ENCODE measurements at places on chromosomes 11 and 22. TPM values are rescaled to one million over a fixed set of nuclear protein-coding genes. Genes with fewer than 3 reads are reported as not detected.
A peak's percentile ranks its signal among the peaks of the same experiment; 100 is the strongest.

DNA sequence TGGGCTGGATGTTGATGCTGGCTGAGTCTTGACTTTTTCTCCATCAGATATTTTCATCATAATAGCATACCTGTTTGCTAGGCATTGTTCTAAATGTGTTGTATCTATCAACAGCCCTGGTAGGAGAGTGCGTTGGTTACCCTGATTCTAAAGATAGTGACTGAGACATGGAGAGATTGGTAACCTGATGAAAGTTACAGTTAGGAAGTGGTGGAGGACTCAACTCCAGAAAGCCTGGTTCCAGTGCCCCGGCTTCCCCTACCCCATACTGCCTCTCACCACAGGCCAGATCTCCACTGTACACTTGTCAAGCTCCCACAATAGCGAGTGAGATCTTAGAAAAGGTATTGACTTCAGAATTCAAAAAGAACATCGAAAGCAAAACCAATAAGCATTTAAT lies 22.8 kb upstream of the RELT start:
- no peak for DNase-seq

GRCh38 chr22:19396934-19397733 lies 34.4 kb downstream of the HIRA start:
- no peak for DNase-seq

DNA sequence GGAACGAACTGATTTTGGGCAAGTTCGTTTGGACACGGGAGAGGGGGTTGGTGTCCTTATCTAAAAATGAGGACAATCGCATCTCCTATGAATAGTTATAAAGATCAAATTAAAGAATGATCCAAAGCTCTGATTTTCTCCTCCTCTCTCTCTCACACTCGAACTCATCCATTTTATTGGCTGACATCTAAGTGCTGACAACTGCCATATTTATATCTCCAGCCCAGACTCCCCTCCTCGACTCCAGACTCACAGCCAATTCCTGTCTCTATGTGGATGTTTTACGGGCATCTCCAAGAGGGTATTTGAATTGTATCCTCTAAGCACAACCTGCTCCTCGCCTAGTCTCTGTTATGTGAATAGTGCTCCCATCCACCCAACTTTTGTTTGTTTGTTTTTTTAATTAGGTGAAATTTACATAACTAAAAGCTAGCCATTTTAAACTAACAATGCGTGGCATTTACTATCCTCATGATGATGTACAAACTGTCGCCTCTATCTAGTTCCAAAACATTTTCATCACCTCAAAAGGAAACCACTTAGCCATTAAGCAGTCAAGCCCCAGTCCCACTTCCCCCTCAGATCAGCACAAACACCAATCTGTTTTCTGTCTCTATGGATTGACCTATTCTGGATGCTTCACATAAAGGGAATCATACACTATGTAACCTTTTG lies 4.0 kb downstream of the SYN3 start:
- no peak for DNase-seq

- no peak for DNase-seq
These were observed 53.7 kb downstream of the THAP12 start for GRCh38 chr11:76327202-76327601.

DNA sequence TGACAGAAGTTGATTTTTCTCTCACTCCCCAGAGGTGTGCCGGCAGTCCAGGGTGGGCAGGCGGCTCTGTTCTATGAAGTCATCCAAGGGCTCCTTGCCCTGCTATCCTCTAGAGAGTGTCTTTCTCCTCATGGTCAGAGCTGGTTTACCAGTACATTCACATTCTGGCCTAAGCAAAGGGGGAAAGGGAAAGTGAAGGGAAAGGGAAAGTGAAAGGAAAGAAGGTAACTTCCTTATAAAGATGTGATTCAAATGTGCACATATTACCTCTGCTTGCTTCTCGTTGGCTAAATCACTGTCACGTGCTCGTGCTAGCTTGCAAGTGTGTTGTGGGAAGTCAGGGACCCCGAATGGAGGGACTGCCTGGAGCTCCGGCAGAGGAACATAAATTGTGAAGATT lies 2.9 kb upstream of the HTATIP2 start:
- DNase-seq, result no peak

The GRIK4 gene
- total RNA-seq, result 0.07 TPM

DNA sequence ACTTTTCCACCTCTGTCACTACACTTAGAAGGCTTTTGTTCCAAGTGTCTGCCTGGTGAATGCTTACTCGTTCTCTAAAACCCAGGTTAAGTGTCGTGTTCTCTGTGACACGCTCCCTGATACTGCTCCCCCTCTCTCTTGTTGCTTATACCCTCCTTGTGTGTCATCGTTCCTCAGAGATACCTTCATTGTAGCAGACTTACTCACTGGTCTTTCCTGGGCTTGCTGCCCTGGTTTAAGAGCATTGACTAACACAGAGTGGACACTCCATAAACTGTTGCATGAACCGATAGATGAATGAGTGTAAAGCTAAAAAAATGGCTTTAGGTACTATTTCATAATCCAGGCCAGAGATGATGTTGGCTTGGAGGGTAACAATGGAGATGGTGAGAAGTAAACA lies 171.3 kb downstream of the GRIK4 start:
- DNase-seq, result no peak

GRCh38 chr22:23187871-23188700 lies 7.8 kb downstream of the BCR start:
- peak; percentile 64 for DNase-seq

The SIDT2 gene
- 12.5 TPM for total RNA-seq

The CEP126 gene
- 1.3 TPM for total RNA-seq

DNA sequence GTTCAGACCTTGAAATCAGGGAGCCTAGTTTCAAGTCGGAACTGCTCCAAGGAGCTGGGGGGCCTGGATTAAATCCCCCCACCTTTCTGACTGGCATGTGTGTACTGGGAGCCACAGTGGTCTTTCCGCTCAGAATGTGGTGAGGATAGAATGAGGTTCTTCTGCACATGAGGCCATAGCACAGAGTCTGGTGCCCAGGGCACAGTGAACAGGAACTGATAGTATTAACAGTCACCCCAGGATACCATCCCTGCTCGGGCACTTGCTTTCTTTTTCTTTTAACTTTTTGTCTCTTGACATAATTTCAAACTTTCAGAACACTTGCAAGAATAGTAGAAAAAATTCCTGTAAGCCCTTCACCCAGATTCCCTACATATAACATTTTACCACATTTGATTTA lies 28.8 kb downstream of the LMO1 start:
- no peak for DNase-seq

DNA sequence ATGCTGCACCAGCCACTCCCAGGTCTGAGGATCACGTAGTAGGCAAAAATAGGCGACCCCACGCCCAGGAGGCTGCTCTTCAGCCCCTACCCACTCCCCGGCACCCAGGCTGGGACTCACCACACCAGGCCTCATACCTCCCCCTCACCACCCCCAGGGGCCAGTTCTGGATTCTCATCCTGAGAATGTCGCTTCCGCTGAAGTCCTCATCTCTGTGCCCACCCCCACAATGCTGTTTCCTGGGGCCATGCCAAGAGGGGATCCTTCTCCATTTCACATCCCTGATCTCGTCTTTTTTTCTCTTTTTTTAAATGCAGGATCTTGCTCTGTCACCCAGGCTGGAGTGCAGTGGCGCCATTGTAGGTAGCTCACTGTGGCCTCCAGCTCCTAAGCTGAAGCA lies 1.7 kb upstream of the OSM start:
- DNase-seq, result no peak

DNA sequence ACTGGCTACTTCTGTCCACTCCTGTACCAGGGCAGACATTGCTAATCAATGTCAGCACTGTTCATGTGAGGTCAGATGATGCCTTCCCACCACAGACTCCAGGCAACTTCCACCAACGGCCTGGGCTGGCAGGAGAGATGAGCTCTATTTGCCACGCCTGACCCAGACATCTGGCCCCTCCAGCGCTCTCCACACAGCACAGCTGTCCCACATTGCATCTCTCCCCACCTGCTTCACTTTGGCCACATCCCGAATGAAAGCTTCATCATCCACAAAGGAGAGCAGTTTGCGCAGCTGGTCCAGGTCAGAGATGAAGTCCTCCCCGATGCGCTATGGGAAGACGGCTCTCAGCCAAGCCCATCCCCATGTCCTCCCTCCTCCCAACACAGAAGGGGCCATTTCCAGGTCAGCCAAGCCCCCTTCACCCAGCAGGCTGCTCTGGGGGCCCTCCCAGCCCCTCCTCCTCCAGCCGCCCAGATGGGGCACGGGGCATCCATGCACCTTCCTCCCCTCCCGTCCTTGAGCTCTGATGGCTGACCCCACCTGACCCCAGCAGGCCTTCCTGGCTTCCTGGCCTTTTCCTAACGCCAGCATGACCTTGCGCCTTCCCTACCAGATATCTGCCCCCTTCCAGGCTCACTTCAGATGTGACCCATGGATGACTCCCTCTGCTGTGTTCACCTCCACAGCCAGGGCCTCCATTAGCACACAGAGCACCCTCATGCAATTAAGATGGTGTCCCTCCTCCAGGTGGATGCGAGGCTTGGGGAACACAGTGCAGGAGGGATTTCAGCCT lies 7.4 kb downstream of the PYGM start:
- no peak for DNase-seq

DNA sequence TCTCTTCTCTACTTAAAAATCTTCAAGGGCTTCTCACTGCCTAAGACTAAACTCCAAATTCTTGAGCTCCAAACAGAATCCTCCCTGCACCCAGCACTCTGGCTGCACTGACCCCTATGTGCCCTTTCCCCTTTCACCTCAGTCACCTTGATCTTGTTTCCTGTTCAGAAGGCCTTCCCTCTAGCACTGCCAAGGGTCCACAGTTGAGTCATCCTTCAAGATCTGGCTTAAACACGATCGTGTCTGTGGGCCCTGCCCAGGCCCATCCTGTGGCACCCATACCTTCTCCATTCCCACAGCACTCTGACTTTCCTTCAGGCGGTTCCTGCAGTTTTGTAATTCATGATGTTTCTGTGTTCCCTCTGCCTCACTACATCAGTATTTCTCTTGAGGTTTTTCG lies 129.2 kb downstream of the ARL14EP start:
- DNase-seq, result no peak

- no peak for DNase-seq
These were observed 302.7 kb downstream of the ETS1 start for GRCh38 chr11:128284634-128285033.

- DNase-seq, result no peak
These were observed 186.8 kb downstream of the SOX6 start for GRCh38 chr11:16169541-16169940.

- DNase-seq, result no peak
These were observed 66.2 kb upstream of the ZC3H12C start for GRCh38 chr11:110026858-110027626.

GRCh38 chr22:41917903-41918791 lies 3.3 kb upstream of the SHISA8 start:
- DNase-seq, result peak; percentile 24

The RBMXL2 gene
- total RNA-seq, result 0.04 TPM

GRCh38 chr11:13761716-13762115 lies 93.2 kb downstream of the FAR1 start:
- no peak for DNase-seq

DNA sequence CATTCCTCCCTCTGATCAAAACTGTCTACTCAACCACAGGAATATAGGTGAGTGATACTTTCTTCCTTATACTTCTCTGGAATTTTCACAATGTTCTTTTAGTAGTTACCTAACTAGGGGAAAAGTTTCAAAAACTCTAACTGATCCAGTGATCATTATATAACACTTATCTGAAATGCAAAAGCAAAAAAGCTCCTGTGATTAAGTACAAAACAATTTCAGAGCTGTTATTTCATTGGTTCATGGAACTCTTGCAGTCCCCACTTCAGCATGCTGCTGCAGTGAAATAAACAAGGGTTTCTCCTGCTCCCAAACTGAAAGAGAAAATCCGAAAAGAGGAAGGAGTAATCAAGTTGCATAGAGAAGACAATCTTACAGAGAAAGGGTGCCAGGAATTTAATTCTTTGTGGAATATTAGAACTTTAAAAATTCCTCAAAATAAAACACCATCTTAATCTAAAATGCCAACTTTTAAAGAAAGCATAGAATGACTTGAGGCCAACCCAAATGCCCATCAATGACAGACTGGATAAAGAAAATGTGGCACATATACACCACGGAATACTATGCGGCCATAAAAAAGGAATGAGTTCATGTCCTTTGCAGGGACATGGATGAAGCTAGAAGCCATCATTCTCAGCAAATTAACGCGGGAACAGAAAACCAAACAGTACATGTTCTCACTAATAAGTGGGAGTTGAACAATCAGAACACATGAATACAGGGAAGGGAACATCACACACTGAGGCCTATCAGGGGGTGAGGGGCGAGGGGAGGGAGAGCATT lies 20.3 kb downstream of the PPP2R1B start:
- no peak for DNase-seq

The SLC22A6 gene
- not detected for total RNA-seq

DNA sequence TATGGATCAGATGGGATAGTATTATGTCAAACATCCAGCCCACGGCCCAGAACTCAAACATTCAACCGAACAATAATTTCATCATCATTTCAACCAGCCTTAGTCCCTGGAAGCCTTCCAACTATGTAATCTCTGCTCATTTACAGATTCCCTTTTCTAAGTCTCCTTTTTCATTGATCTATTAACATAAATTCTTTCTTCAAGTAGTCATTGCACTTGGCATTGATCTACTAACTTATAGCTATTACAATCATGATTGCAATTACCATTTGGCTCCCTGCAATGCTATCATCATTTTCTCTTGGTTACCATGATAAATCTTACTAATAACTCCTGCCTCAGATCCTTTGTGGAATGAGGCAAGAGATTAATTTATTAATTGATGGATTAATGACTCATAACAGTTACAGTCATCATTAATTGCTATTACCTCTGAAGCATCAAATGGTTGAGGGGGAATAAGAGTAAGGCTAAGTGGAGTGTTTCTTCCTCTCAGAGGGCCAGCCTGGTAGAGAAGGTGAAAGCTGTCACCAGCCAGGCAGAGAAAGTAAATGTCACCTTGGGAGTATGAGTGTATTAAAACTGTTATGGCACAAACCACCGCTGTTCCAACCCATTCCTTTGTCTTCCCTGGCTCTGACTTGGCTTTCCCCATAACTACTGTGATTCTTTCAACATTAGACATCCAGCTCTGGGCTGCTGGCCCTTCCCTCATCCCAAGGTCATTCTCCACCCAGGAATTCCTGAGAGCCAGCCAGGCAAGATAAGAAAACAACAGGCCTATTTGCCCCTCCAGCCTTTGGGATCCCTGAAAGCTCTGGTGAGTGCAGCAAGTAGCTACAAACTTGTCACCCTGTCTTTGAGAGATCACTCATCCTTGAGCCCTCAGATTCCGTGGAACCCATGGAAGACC lies 174.7 kb downstream of the RRAS2 start:
- no peak for DNase-seq

GRCh38 chr11:120719348-120719747 lies 207.8 kb downstream of the GRIK4 start:
- DNase-seq, result no peak
